ENCODE measurements at places on chromosomes 6 and 20. TPM values are rescaled to one million over a fixed set of nuclear protein-coding genes. Genes with fewer than 3 reads are reported as not detected.

The SMLR1 gene
- not detected for total RNA-seq

The LHFPL5 gene
- total RNA-seq: not detected

DNA sequence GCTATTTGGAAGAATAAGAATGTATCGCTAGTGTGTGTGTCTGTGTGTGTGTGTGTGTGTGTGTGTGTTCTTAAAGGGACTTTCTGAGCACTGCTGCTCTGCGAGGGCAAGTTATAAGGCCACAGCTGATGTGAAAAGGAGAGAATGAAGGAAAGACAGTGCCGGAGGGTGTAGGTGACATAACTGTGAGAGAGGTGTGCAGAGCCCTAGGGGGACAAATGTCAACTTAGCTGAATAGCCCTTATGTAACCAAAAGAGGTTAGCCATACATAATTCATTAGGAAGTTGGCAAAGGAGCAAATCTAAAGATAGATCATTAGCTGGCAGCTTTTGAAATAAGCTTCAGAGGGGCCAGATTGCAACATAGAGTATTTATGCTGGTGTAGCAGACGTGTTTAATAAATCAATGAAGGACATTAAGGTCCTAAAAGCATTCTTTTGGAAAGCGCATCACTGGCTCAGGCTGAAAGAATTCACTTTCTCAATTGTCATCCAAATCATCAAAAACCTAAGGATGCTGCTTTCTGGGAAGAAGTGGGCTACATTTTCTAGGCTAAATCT lies 81.0 kb downstream of the NDUFAF5 start:
- peak; percentile 32 for DNase-seq
- H3K27ac ChIP-seq: peak overlapping the region; percentile 83
- H3K4me1 ChIP-seq: peaks cover 4% of the 10 kb centered on the region
- no peaks in the 10 kb centered on the region for H3K36me3 ChIP-seq
- no peaks in the 10 kb centered on the region for H3K27me3 ChIP-seq
- no peak overlapping the region for H3K4me3 ChIP-seq

The CST1 gene
- total RNA-seq: not detected

The FOXP4 gene
- total RNA-seq: 3.8 TPM

GRCh38 chr20:61759286-61760065 lies 306.2 kb downstream of the TAF4 start:
- no peak for DNase-seq
- no peaks in the 10 kb centered on the region for H3K36me3 ChIP-seq
- no peaks in the 10 kb centered on the region for H3K4me1 ChIP-seq
- no peak overlapping the region for H3K27ac ChIP-seq
- H3K27me3 ChIP-seq: no peaks in the 10 kb centered on the region
- H3K4me3 ChIP-seq: no peak overlapping the region

DNA sequence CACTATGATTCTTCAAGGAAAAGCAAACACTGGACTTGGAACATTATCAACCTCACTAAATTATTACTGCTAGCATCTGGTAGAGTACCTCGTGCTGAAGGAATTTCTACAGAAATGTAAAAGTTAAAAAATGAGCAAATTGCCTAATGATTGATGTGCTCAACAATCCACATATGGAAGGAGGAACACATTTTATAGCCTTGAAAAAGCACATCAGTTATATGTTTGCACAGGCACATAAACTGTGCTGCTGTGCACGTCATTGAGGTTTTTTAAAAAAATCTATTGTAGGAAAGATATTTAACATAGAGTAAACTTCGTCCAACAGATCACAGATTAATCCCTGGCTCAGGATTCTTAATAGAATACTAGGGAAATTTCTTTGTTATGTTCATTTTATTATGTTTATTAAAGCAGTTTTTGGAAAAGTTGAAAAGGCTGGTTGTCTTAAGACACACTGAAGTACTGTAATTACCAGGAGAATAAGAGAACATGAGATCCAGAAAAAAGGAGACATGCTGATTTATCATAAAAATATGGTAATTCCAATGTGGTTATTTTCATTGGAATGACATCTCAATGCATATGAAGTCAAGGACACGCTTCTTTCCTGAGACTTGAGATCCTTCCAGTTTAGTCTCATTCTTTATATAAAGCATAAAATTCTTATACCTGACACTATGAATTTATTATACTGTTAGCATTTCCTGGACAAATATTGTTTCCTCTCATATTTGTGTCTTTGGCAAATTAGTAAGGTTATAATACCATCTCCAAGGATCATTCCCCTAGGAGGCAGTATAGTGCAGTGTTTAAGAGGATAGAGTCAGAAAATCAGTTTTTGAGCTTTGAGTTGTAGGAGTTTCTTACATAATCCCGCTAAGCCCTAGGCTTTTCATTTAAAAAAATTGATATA lies 511.1 kb downstream of the TENT5A start:
- no peak for DNase-seq
- H3K4me1 ChIP-seq: no peaks in the 10 kb centered on the region
- H3K27ac ChIP-seq: no peak overlapping the region
- H3K36me3 ChIP-seq: no peaks in the 10 kb centered on the region
- H3K27me3 ChIP-seq: no peaks in the 10 kb centered on the region

- H3K27me3 ChIP-seq: no peaks in the 10 kb centered on the region
- no peak overlapping the region for H3K27ac ChIP-seq
- no peaks in the 10 kb centered on the region for H3K4me1 ChIP-seq
- no peak overlapping the region for H3K4me3 ChIP-seq
- H3K36me3 ChIP-seq: no peaks in the 10 kb centered on the region
Measured at GRCh38 chr20:62276439-62276838, 26.4 kb upstream of the ADRM1 start.

GRCh38 chr6:147870506-147871110 lies 362.1 kb downstream of the SAMD5 start:
- no peak for DNase-seq
- H3K4me1 ChIP-seq: no peaks in the 10 kb centered on the region
- H3K27me3 ChIP-seq: no peaks in the 10 kb centered on the region

- H3K27me3 ChIP-seq: no peaks in the 10 kb centered on the region
- no peak for DNase-seq
- H3K4me3 ChIP-seq: no peak overlapping the region
- H3K4me1 ChIP-seq: no peaks in the 10 kb centered on the region
- no peaks in the 10 kb centered on the region for H3K36me3 ChIP-seq
- H3K27ac ChIP-seq: no peak overlapping the region
Measured at GRCh38 chr20:62696989-62697388, 11.6 kb upstream of the NTSR1 start.

The SLC18B1 gene
- total RNA-seq: 8.9 TPM

DNA sequence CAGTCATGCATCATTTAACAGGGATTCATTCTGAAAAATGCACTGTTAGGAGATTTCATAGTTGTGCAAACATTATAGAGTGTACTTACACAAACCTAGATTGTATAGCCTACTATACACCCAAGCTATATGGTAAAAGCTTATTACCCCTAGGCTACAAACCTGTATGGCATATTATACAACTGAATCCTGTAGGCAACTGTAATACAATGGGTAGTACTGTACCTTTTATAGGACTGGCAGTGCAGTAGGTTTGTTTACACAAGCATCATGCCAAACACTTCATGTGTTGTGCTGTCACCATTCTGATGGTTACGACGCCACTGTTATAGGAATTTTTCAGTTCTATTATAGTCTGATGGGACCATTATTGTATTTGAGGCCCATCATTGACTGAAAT lies 39.3 kb upstream of the KHDC1 start:
- no peaks in the 10 kb centered on the region for H3K27me3 ChIP-seq
- H3K4me1 ChIP-seq: no peaks in the 10 kb centered on the region
- no peak overlapping the region for H3K27ac ChIP-seq
